ENCODE measurements at places on chromosomes 3 and 15.

- no peak for DNase-seq
Measured at GRCh38 chr3:51921081-51921578, 18.0 kb upstream of the IQCF1 start.

DNA sequence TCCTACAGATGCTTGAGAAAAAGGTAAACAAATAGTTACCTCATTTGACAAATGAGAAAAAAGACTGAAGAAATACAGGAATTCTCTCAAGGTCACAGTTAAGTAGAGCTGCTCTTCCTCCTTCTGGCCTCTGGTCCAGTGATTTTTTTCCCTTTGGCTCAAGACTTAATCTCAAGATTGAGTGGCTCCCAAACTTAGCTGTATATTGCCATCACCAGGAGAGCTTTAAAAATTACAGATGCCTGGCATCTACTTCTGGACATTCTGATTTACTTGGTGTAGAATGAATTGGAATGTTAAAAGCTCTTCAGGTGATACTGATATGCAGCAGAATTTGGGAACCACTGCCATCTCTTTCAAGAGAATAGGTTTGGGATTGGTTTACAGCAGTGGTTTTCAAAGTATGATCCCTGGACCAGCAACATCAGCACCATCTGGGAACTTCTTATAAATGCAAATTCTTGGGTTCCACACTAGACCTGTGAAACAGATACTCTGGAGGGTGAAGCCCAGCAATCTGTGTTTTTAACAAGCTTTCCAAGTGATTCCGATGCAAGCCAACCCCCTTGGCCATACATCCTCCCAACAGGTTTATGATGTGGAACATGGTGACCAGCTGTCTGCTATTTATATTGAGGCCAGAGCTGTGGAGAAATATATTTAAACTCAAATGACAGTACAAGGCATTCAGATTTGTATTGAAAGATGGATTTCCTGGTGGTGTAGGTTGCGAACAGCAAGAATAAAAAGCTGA lies 333.0 kb upstream of the RARB start:
- DNase-seq, result no peak

DNA sequence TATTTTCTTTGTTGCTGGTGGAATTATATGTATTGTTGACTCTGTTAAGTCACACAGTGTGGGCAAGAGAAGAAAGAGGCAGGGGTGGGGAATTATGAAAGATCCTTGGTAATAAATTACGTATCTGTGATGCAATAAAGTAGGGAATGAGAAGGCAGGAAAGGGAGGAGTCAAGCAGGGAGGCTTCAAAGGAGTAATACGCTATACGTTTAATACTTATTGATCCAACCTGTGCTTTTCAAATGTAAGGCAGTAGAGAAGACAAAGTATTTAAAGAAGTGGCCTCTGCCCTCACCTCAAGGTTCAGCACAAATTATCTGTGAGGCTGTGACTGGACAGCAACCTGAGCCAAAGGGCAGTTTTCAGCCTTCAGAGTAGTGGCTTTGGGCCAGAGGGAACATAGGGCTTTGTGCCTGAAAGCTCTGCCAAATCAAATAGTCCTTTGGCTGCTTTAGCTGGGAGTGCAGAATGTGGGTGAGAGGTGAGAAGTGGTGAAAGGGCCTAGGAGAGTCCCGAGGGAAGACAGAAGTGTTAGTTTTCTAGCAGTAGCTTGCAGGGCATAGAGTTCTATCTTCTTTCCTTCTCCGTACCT lies 1.2 kb upstream of the PLIN1 start:
- no peak for DNase-seq

DNA sequence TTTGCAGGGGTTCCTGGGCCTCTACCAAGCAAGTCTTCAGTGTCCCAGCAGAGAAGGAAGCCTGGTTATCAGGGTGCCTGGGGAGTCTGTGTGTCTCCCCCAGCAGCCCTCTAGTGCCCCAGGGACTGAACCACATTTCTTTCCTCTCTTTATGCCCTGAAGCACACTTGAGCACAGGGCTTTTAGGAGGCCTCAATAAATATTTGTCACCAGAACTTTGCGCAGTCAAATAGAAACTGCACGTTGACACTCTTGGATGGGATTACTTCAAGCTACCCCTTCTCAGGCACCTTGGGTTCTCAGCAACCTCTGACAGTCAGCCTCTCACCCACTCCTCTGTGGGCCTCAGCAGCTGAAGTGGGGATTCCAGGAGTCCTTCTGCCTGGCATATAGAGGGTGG lies 226.6 kb upstream of the HES1 start:
- DNase-seq, result no peak

DNA sequence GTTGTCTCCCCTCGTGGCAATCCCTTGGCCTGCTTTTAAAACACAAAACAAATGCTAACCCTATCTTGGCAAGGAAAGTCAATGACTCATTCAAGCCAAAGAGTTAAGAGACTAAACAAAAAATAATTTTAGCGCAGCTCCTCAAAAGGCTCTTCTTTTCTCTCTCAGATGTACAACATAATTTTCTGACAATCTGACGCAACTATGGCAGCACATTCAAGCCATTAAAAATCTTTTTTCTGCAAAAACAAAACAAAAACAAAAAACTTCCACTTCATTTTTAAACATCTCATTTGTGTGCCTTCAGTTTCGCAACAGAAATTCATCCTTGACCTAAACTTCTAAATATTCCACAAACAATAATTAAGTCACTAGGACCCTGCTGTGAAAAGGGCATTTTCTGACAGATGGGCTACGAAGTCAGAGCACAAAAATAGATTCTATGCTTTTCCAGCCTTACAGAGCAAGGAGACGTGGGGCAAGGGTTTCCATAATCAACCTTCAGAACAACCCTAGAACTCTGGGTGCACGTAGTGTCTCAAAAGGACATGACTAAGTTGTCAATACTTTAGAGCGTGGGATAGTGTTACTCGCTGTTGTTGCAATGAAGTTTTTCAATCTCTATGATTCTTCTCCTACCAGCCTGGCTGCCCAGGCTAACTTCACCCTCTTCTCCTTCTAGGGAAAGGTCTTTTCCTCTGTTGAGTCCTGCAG lies 84.3 kb downstream of the MB21D2 start:
- no peak for DNase-seq

Measured in activated T-helper 1 cell treated with anti-CD3 and anti-CD28 coated beads, Interleukin-2, amount 50 U/mL, for 16 hours (primary cell).